ENCODE measurements at places on chromosomes 4 and X. TPM values are rescaled to one million over a fixed set of nuclear protein-coding genes. Genes with fewer than 3 reads are reported as not detected.
A peak's percentile ranks its signal among the peaks of the same experiment; 100 is the strongest.

Gene ENPP6
- total RNA-seq, result not detected

Gene NXF2
- not detected for total RNA-seq

Gene FATE1
- not detected for total RNA-seq

Gene METAP1
- total RNA-seq, result 20.8 TPM

Gene TKTL1
- not detected for total RNA-seq

Gene FHDC1
- 1.5 TPM for total RNA-seq

DNA sequence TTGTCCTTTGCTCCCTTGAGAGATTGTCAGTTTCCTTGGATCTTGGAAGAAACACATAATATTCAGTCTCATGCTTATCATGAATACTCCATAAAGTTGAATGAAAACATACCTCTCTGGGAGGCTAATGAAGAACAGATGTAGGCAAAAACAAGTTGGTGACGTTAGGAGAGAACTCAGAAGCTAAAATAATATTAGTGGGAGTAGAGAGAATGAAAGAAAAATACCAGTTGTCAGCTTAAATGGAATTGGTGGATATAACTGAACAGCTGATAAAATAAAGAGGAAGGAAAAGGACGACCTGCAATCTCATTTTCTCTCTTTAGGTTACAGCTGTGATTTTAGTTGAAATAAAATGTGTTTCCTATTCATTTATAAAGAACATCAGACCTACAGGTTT lies 124.8 kb downstream of the SNCA start:
- H3K27ac ChIP-seq, result no peak overlapping the region
- no peak for DNase-seq
- no peaks in the 10 kb centered on the region for H3K36me3 ChIP-seq
- no peaks in the 10 kb centered on the region for H3K27me3 ChIP-seq

DNA sequence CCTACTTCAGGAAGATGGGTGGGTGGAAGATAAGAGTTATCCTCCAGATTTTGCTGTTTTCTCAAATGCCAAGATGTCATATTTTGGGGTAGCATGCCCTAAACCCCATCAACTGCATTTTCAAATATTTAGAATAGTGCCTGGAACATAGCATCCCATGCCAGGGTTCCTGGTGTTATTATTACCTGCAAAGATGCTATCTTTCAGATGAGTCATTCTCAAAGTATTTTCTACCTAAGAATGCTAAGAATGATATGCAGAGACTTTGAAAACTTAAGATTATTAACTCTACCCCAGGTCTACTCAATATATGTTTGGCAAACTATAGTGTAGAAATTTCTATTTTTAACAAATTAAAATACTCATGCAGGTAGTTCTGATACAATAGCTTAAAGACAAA lies 934.3 kb upstream of the SLIT2 start:
- no peaks in the 10 kb centered on the region for H3K27me3 ChIP-seq
- no peaks in the 10 kb centered on the region for H3K4me1 ChIP-seq
- no peaks in the 10 kb centered on the region for H3K36me3 ChIP-seq
- no peak overlapping the region for H3K4me3 ChIP-seq
- H3K27ac ChIP-seq, result no peak overlapping the region

DNA sequence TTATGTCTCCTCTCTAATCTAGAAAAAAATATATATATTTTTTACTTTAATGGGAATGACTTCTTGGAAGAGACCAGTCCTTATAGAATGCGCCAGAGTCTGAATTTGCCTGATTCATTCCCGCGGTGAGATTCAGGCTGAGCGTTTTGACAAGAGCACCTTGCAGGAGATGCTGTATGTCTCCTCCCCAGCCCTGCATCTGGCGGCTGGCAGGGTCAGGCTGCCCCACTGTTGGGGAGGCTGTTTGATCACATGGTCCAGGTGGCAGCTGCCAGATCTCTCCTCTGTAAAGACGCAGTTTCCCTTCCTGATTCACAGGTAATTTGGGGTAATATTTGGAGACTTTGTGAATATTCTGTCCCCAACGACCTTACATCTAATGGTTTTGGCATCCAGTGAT lies 9.7 kb downstream of the PDZD4 start:
- no peak for DNase-seq
- H3K4me1 ChIP-seq, result no peaks in the 10 kb centered on the region
- H3K27me3 ChIP-seq, result peaks cover 17% of the 10 kb centered on the region
- no peak overlapping the region for H3K4me3 ChIP-seq
- no peaks in the 10 kb centered on the region for H3K36me3 ChIP-seq

GRCh38 chr4:143558823-143559756 lies 45.6 kb downstream of the SMARCA5 start:
- no peaks in the 10 kb centered on the region for H3K27me3 ChIP-seq
- peak overlapping the region; percentile 47 for H3K4me3 ChIP-seq
- peak overlapping the region; percentile 36 for H3K27ac ChIP-seq
- no peaks in the 10 kb centered on the region for H3K4me1 ChIP-seq

DNA sequence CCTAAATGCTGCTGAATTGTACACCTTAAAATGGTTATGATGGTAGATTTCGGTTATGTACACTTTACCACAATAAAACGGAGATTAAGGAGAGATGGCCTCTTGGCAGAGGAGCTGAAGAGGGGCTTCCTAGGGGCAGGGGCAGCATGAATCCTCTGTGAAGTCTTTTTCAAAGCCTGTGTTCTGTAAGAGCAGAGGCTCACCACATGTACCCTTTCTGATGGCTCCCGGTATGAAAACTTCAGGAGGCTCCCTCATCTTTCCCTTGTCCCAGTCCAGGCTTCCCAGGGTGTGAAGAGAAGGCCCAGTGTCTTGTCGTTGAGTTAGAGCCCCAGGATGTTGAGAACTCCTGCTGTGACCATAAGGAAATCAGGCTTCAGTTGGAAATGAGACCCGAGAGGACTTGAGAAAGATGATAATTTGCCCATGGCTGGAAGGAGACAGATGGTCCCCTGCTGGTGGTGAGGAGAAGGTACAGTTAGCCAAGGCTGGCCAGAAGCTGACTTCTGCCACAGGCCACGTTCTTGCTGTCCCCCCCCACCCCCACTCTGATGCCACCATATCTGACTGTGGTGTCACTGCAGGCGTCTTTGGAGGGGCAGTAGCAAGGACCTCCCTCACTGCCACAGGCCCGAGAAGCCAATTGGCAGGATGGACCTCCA lies 31.8 kb upstream of the MTM1 start:
- no peaks in the 10 kb centered on the region for H3K36me3 ChIP-seq
- no peak overlapping the region for H3K4me3 ChIP-seq
- no peak overlapping the region for H3K27ac ChIP-seq
- DNase-seq, result no peak
- H3K27me3 ChIP-seq, result no peaks in the 10 kb centered on the region

DNA sequence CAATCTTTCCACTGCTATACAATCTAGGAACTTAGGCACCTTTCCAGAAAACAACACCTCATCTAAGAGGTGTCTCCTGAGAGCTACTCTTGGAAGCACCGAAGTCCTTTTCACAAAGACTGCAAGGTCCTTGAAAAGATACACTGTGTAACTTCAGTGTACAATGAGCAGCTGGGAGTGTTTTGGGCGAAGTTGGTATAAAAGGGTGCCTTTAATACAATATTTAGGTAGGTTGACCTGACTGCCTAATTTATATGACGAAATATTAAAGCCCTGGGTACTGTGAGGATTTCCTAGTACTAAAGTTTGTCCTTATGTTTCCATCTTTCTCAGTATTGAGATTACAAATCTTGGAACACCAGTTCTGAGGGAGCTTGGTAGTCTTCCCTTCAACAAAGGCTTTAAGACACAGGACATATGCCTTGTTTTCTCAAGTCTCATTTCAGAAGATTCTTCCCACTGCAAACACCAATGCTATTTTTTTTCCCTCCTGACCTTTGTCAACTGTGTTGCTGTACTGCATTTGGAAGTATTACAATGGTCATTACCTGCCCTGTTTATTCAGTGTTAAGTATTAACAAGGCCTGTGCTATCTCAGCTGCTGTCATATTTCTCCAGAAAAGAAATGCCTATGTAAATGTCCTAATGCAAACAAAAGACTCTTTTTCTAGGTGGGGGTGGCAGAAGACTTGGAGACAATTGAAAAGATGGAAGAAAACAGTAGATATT lies 134.2 kb downstream of the MAML3 start:
- DNase-seq, result peak; percentile 34
- H3K4me3 ChIP-seq, result no peak overlapping the region

DNA sequence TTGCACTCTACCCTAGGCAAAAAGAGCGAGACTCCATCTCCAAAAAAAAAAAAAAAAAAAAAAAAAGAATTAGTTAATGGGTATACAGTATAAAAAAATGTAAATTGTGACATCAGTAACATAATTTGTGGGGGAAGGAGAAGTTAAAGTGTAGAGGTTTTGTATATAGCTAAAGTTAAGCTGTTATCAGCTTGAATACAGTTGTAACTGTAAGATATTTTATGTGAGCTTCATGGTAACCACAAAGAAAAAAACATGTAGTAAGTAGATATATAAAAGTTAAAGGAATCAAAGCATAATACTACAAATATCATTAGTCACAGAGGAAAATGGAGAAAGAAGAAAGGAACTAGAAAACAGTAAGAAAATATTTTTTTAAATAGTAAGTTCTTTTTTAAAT lies 53.2 kb upstream of the EPGN start:
- no peaks in the 10 kb centered on the region for H3K36me3 ChIP-seq
- H3K4me3 ChIP-seq, result no peak overlapping the region
- DNase-seq, result no peak
- no peak overlapping the region for H3K27ac ChIP-seq
- no peaks in the 10 kb centered on the region for H3K27me3 ChIP-seq

DNA sequence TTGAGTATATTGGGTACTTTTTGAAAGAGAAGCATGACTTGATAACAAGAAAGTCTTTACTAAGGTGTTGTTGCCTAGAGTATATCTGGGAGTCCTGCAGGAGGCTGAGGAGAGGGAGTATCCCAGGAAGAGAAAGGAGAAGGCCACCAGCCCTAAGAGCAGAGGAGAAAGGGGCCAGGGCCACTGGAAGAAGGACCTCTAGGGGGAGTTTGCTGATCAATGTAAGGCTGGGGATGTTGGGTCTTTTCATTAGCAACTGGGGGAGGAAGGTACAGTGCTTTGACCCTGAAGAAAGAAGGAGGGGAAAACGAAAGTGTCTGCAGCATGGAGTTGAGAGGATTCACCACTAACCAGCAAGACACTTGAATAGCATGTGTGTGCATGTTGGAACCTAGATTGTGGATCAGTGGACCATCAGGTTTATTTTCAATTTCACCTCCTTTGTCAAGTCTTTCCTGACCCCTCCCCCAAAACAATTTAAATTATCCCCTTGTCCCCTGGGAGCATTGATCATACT lies 4.5 kb downstream of the SMIM9 start:
- no peaks in the 10 kb centered on the region for H3K36me3 ChIP-seq
- DNase-seq, result no peak
- no peak overlapping the region for H3K4me3 ChIP-seq

DNA sequence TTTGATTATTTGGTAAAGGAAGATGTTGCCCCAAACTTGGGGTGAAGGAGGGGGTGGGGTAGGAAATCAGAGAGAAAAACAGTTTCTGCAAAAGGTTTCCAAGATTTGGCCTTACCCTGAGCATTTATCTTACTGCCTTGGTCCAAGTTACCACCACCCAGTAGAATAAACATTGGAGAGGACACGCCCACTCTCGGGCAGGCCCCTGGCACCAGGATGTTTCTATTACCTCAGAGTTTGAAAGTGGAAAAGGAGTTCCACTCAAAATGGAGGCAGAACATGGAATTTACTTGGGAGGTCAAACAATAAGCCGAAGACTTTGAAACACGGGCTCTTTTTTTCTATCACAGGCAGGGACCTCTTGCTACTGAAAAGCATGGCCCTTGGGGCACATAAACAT lies 113.7 kb downstream of the CHRNA9 start:
- no peaks in the 10 kb centered on the region for H3K36me3 ChIP-seq
- H3K27ac ChIP-seq, result no peak overlapping the region
- H3K27me3 ChIP-seq, result no peaks in the 10 kb centered on the region
- DNase-seq, result peak; percentile 70
- peaks cover 23% of the 10 kb centered on the region for H3K4me1 ChIP-seq

DNA sequence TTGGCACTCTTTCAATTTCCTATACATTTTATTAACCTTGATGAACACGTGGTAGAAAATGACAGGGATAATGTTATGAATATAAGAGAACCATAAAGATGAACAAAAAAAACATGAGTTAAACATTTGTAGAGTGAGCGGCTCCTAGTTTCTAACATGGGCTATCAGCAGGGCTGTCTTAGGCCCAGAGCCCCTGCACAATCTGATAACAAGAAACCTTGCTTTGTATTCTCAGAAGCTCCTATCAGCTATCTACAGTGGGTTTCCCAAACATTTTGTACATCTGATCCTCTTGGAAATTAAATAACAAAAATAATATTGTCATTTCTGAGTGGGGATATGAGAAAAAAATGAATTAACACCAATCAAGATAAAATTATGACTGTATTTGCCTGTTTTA lies 10.6 kb upstream of the RBPJ start:
- H3K36me3 ChIP-seq, result no peaks in the 10 kb centered on the region
- H3K27me3 ChIP-seq, result no peaks in the 10 kb centered on the region
- no peaks in the 10 kb centered on the region for H3K4me1 ChIP-seq
- H3K27ac ChIP-seq, result no peak overlapping the region
- H3K4me3 ChIP-seq, result no peak overlapping the region

GRCh38 chr4:98745366-98745765 lies 87.0 kb upstream of the TSPAN5 start:
- no peaks in the 10 kb centered on the region for H3K27me3 ChIP-seq
- no peak for DNase-seq
- H3K36me3 ChIP-seq, result no peaks in the 10 kb centered on the region
- H3K4me1 ChIP-seq, result no peaks in the 10 kb centered on the region
- no peak overlapping the region for H3K27ac ChIP-seq
- no peak overlapping the region for H3K4me3 ChIP-seq

- H3K36me3 ChIP-seq, result no peaks in the 10 kb centered on the region
- no peak overlapping the region for H3K27ac ChIP-seq
- H3K27me3 ChIP-seq, result peaks cover 3% of the 10 kb centered on the region
- H3K4me1 ChIP-seq, result no peaks in the 10 kb centered on the region
- no peak for DNase-seq
- no peak overlapping the region for H3K4me3 ChIP-seq
Measured at GRCh38 chrX:135984256-135984655, 979 bp upstream of the SLC9A6 start.

GRCh38 chrX:53071604-53072417 lies 10.4 kb upstream of the TSPYL2 start:
- no peak overlapping the region for H3K4me3 ChIP-seq
- H3K27ac ChIP-seq, result no peak overlapping the region
- H3K4me1 ChIP-seq, result no peaks in the 10 kb centered on the region
- no peaks in the 10 kb centered on the region for H3K27me3 ChIP-seq
- no peaks in the 10 kb centered on the region for H3K36me3 ChIP-seq
- DNase-seq, result peak; percentile 75

DNA sequence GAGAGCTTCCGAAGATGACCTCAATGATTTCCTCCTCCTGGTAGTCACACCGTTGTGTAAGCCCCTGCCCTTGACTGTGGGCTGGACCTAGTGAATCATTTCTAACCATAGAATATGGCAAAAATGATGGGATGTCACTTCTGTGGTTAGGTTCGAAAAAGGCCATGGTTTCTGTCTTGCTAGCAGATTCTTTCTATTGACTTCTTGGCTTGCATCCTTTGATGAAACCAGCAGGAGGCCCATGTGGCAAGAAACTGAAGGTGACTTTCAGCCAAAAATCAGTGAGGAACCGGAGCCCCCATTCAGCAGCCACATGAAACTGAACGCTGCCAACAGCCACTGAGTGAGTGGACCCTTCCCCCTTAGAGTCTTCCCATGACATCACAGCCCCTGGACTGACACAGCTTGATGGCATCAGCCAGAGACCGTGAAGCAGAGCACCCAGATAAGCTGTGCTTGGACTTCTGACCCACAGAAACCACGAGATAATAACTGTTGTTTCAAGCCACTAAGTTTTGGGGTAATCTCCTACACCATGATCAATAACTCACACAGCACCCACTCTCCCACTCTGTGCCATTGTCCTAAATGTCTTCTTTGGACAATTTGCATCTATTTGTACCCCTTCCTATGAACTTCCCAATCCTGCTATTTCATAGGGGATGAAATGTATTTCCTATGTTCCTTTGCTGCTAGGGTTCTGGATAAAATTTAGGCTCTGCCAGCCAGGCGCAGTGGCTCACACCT lies 148.0 kb upstream of the STX18 start:
- DNase-seq, result no peak
- H3K4me3 ChIP-seq, result no peak overlapping the region
- no peaks in the 10 kb centered on the region for H3K27me3 ChIP-seq
- H3K36me3 ChIP-seq, result no peaks in the 10 kb centered on the region
